Fibroblast of pulmonary artery (primary cell): ENCODE measurements at places on chromosomes 3 and 15.

GRCh38 chr3:193977622-193978021 lies 158.3 kb upstream of the HES1 start:
- DNase-seq = no peak

DNA sequence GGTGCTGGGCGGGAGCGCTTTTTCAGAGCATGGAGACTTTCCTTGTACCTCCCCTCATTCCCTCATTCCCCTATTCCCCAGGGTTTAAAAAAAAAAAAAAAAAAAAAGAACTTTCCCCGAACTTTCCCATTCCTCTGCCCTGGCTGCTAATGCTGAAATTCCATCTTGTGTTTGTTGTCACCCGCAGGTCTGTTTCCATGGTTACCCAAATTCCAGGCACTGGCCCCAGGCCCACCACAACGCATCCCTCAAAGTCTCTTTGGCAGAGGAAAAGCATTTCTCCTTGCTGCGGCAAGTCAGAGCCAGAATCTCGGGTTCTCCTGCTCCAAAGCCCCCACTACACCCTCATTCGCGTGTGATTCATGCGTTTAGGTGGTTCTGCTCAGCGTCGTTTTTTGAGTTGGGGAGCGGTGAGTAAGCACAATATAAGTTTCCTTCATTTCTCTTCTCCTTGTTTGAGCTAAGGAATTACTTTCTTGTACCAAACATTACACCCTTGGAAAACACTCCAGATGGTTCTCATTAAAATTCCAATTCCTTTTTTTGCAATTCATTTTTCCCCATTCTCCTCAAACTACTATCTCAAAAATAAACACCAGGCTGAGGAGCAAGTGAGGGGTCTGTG lies 21.6 kb downstream of the ANAPC13 start:
- peak; percentile 96 for DNase-seq

DNA sequence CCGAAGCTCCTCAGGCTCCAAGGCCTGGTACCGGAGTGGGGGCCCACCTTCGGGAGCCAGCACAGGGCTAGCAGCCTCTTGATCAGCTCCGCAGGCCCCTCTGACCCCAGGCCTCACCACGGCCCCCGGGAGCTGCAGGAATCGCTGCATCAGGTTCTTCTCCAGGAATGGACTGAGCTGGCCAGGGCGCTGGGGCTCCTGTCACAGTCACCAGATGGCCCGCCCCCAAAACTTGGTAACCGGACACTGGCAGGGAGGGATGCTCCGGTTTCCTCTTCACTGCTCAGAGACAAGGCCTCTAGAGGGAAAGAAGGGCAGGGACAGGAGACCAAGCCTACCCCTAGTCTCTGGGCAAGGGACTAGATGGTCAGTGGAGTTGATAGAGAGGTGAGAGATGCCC lies 9.9 kb downstream of the AP3B2 start:
- DNase-seq = no peak

- no peak for DNase-seq
Observed at GRCh38 chr3:46580675-46581074, 14.6 kb upstream of the LRRC2 start.

DNA sequence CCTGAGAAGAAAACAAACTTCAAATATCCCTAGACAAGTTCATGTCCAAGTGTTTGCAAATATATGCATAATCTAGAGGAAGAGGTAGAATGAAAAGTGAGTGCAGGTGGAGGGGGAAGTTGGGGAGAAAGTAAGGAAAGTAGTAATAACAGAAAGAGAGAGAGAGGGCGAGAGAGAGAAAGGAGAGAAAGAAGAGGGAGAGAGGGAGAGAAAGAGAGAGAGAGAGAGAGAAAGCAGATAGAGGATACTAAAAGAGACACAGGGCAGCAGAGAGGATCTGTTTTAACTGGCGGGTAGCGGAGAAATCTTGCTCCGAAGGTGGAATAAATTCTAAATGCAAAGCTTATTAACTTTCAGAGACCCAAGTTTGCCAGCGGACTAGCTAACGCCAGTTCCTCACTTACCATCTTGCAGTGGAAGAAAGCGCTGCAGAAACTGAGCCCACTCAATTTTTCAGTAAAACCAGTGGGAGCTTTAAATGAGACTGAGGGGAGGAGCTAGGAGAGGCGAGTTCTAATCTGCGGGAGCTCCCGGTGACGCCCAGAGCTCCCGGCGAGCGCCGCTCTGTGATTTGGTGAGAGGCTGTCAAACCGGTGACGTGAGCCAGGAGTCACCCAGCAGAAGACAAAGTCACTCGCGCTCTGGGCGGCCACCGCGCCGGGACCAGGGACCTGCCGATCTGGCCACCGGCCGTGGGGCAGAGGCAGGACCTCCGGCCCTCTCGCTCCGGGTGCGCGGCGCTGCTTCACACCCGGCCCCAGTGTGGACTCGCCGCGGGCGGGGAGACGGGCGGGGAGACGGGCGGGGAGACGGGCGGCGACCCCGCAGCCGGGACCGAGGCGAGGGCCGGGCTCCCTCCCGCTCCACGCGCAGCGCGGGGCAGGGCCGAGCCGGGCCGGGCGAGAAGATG lies at the start of gene GMNC:
GMNC (minus strand) TSS at position 486 of the 910 bp plus-strand sequence; CDS start at position 407, 79 bp downstream.
- peak; percentile 70 for DNase-seq

DNA sequence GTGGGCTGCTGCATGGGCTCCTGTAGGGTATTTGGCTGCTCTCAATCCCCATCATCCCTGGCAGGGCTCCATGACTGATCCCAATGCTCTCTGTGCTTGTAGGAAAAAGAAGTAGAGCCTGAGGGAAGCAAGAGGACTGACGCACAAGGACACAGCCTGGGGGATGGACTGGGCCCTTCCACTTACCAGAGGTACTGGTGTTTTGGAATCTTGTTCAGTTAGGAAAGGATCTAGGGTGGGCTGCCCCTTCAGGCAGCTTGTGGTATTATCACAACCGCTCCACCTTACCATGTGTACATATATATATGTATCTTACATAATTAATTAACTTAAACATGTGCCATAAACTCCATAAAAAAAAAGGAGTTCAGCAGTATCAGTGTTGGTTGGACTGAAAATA lies 1.3 kb downstream of the SLC28A2 start:
- DNase-seq = no peak
